ENCODE measurements at places on chromosomes 12 and 14. TPM values are rescaled to one million over a fixed set of nuclear protein-coding genes. Genes with fewer than 3 reads are reported as not detected.

Gene PTGDR
- total RNA-seq = not detected

Gene MANSC1
- total RNA-seq = 2.6 TPM

Gene NANOG
- total RNA-seq = 0.06 TPM

Gene KLRD1
- total RNA-seq = 0.04 TPM

Gene MYF6
- total RNA-seq = not detected

Gene TGM1
- 0.35 TPM for total RNA-seq

Gene TAC3
- 1.4 TPM for total RNA-seq

Gene AREL1
- 14.9 TPM for total RNA-seq

Gene MRPL51
- total RNA-seq = 75.1 TPM

Gene RIPK3
- total RNA-seq = 0.24 TPM

Gene GPR137C
- total RNA-seq = 1.7 TPM

Gene CDKL1
- 1.0 TPM for total RNA-seq

Gene RAB15
- 11.9 TPM for total RNA-seq

Gene B3GNT4
- total RNA-seq = 0.12 TPM

Gene COQ5
- total RNA-seq = 67.2 TPM

Gene ZFYVE26
- 13.3 TPM for total RNA-seq

Gene PLCZ1
- total RNA-seq = not detected

Gene CCDC177
- total RNA-seq = 0.07 TPM

Gene SLC25A47
- total RNA-seq = not detected

Gene KRT7
- 0.36 TPM for total RNA-seq

Gene KRT6A
- not detected for total RNA-seq

All from cardiac muscle cell (in vitro differentiated cells and primary cell).